Fibroblast of pulmonary artery (primary cell): ENCODE measurements at places on chromosomes 6 and 20.
A peak's percentile ranks its signal among the peaks of the same experiment; 100 is the strongest.

DNA sequence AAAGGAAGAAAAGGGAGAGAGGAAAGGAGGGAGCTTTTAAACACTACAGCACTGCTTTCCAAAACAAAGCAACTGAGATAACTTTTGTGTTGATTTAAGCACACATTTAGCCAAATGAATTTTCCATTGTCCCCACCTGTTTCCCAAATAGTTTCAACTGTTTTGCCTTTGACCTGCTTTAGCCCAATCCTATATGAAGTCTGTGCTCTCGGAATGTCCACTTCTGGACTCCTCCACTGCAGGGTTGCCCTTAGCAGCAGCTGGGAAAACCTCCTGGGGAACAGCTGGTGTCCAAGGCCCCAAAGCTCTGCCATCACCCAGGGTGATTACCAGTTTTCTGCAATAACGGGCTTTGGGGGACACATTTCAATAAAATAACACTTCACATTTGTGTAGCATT lies 44.9 kb upstream of the PKHD1 start:
- DNase-seq = no peak

GRCh38 chr6:169556758-169557548 lies 144.9 kb downstream of the WDR27 start:
- DNase-seq = no peak

GRCh38 chr20:17531665-17532025 lies 466 bp upstream of the BFSP1 start:
- no peak for DNase-seq

DNA sequence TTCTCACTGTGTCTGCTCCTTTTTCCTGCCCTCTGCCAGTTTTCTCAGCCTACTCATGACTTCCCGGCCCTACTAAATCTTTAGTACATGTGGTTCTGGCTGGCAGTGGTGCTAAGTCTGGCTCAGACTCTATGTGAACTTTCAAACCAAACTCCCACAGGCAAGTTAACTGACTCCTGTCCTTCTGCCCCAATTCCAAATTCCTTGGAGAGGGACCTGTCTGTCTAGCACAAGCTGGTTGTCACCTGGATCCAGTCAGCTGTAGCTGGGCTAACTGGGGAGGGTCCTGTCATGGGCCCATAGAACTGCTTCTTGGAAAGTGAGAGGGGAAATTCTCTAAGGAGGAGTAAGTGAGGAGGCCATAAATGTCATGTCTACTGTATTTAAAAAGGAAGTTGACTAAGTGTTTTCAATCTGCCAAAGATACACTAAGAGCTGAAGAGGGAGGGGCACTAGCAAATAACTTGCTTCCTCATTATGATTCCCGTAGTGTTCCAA lies 240.1 kb downstream of the KCNQ5 start:
- DNase-seq = peak; percentile 57

DNA sequence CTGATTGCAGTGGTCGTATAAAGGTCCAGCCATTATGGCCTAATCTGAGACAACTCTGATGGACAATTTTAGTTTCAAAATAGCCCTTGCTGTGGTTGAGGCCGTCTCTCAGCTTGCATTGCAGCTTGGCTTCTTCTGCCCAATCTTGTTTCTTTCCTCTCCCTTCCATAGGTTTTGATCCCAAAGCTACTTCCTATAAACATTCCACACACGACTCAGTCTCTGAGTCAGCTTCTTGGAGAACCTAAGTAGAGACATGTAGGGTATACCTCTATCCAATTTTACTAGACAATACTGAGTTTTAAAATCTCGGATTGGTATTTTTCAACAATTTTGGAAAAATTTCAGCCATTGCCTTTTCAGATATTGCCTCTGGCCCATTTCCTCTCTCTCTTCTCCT lies 13.4 kb downstream of the IYD start:
- no peak for DNase-seq

GRCh38 chr6:141677598-141678211 lies 455.0 kb upstream of the GJE1 start:
- DNase-seq = peak; percentile 62

- DNase-seq = peak; percentile 67
Measured at GRCh38 chr20:59087829-59088433, 45.3 kb upstream of the PRELID3B start.

DNA sequence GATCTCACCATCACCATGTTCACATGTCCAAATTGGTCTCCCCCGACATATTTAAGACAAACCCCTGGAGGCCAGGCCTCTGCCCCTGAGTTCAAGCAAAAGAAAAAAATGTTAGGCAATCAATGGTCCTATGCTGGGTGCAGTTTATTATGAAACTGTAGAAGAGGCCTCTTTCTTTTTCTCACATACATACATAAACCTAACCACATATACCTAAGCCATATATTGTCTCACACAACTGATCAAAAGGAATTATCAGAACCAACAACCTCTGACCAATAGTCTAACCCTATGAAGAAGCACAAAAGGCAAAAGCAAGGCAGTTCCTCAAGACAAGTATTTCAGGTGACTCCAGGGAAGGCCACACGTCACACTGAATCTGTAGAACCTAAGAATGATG lies 49.9 kb downstream of the ILRUN start:
- no peak for DNase-seq

DNA sequence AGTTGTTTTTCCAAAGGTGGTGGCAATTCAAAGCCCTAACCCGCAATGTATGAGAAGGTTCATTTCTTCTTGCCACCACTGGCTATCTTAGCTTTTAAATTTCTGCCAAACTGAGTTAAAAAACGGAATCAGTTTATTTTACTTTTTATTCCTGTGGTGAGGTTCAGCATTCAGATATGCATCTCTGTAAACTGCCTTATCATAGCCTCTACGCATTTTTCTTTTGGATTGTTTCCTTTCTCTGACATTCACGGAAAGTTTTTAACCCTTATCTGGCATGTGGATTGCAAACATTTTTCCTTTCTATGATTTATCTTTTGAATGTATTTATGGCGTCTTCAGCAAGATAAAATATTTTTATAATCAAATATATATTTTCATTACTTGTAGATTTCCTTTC lies 37.7 kb downstream of the AK9 start:
- DNase-seq = no peak

GRCh38 chr20:50215926-50216325 lies 25.3 kb downstream of the CEBPB start:
- DNase-seq = no peak

GRCh38 chr6:67121115-67121514 lies 1414.1 kb upstream of the EYS start:
- no peak for DNase-seq

- no peak for DNase-seq
Measured at GRCh38 chr20:43433250-43433854, 24.3 kb upstream of the SRSF6 start.

- peak; percentile 39 for DNase-seq
Measured at GRCh38 chr6:76885861-76886301, 577.4 kb downstream of the HTR1B start.

- no peak for DNase-seq
Measured at GRCh38 chr6:5783584-5784089, 223.1 kb downstream of the NRN1 start.

GRCh38 chr20:15342991-15343523 lies 1005.6 kb upstream of the FLRT3 start:
- DNase-seq = no peak

DNA sequence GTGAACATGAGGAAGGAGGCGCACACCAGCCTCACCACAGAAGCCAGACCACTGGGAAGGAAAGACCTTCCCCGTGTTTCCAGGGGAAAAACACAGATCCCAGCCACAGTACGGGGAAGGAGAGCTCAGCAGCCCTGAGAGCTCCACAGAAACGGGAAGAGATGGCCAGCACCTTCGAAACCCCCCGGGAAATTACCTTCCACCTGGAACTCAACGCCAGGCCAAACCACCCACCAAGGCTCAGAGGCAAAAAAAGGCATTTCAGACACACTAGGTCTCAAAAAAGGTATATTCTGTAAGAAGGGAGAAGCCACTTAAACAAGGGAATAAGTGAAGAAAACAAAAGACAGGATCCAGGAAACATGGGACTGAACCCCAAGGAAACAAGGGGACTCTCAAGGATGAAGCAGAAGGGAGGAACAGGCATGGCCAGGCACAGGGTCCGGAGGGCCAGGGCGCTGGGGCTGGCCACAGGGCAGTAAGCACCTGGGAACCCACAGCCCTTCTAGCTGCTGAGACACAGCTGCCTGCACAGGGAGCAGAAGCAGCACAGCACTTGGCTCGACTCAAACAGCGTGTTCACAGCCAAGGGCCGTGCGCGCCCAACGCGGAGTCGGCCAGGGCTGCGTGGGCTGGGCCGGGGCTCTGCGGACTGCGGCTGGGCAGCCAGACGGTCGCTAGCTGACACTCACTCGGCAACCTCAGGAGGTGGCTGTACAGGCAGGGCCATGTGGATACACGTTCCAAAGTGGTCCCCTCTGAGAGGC lies 44.6 kb downstream of the TAF4 start:
- peak; percentile 68 for DNase-seq

GRCh38 chr6:35492974-35493284 lies 4.0 kb downstream of the TEAD3 start:
- no peak for DNase-seq

GRCh38 chr20:24836661-24837299 lies 112.3 kb upstream of the CST7 start:
- DNase-seq = no peak

DNA sequence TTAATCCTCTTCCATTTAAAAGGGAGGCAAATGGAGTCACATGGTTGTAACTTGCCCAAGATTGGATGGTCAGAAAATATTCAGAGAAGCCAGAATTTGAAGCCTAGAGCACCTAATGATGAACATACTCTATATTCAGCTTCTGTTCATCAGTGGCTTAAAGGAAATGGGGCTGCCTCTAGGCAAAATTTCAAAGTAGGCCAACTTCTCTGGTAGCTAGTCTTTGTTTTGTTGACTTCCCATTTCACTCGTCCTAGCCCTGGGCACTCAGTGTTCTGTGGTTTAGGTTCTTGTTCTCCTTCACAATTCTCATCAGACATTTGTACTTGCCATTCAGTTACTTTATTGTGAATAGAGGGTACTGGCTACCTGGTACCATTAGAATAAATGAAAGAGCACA lies 13.2 kb downstream of the MAP3K7 start:
- DNase-seq = no peak

- DNase-seq = no peak
Measured at GRCh38 chr6:46734867-46735719, at the start of gene PLA2G7. TSS of gene PLA2G7 (minus strand) at chr6:46735375. CDS start at chr6:46722891, 12,484 bp downstream.

- DNase-seq = no peak
Measured at GRCh38 chr6:105892577-105893262, 193.4 kb upstream of the PRDM1 start.

DNA sequence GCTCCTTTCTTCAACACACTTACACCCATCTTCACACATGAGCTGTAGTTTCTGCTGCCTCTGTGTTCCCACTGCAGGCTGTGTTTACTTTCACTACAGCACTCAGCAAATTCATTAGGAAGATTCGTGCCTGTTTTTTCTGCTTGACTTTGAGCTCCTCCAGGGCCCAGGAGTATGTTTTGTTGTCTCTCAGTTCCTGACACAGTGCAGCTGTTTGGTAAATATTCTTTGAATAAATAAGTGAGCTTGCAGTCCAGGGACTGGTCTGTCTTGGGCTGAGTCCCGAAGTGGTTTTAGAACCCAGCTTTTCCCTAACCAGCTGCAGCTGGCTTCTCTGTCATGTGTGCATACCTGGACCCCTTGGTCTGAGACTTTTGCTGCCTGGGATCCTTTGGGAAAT lies 46.6 kb upstream of the CCN6 start:
- DNase-seq = peak; percentile 60
